CD4-positive, alpha-beta T cell treated with Interleukin-15 for 4 hours (primary cell): ENCODE measurements at places on chromosomes 12 and 14.

DNA sequence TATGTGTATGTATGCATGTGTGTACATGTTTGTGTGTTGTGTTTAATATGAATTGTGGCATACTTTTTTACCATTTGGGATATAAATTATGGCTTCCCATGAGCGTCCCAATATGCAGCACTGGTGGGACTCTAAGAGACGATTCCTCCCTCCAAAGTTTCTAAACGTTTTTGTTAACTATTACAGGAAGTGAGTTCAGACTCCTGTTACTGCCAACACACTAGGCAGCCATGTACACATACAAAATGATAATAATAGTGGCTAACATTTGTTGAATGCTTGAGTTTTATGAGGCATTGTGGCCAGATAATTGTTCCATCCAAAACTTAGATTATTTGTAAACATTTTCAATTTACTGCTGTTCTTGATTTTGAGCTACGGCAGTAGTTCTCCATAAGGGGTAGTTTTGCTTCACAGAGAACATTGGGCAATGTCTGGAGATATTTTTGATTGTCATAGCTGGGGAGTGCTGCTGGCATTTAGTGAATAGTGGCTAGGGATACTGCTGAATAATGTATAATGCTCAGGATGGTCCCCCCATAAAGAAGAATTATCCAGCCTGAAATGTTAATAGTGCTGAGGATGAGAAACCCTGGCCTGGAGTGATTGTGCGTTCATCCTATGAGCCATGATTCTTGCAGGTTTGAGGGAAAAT, 45.1 kb downstream of the ARID2 start:
- DNase-seq: no peak

GRCh38 chr14:25909045-25909747, 688.6 kb downstream of the NOVA1 start:
- DNase-seq: no peak

DNA sequence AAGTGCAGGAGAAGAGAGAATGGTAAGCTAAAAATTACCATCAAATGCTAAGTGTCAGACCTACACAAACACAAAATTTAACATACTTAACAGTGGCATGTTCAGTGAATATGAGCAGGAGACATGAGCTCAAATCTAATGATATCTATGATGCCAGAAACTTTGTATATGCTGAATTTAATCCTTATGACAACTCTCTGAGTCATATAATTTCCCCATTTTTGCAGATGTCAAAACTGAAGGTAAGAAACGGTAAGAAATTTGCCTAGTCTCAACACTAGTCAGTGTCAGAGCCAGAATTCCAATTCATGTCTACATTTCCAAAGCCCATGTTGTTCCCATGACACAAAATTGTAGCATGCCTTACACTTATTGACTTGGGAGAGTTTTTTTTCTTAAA, 375.8 kb downstream of the APAF1 start:
- no peak for DNase-seq

DNA sequence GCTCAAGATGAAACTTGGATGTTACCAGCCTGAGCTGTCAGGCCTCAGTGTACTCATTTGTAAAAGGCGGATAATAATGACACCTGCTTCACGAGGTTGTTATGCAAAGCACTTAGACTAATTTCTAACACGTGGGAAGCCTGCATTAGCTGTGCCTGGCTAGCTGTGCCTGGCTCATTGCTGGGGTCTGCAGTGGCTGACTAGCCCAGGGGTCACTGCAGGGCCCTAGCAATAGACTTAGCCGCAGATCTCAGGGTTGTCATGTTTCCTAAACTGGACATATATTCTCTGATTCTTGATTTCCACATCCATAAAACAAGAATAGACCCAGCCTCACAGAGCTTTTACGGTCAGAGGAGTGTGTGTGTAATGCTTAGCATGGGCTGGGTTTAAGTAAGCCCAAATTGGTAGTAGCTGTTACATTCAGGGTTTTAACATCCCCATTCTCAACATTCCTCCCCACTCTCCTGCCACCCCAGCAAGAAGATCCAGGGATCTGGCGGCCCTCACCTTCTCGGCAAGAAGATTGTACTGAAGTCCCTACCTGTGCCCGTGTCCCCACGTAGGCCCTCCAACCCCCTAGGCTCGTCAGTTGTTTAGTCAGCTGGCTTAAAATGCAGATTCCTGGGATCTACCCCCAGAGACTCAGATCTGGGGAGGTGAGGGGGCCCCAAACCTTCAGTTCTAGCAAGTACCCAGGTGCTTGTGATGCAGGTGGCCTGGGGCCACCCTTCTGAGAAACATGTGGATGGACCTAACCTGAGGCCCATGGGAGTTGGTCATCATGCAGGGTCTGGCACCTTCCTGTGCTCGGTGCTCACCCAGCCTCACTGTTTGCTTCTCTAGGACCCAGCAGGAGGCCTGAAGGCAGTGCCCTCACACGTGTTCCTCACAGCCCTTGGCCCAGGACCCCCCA, 8.6 kb downstream of the NR4A1 start:
- DNase-seq: no peak

DNA sequence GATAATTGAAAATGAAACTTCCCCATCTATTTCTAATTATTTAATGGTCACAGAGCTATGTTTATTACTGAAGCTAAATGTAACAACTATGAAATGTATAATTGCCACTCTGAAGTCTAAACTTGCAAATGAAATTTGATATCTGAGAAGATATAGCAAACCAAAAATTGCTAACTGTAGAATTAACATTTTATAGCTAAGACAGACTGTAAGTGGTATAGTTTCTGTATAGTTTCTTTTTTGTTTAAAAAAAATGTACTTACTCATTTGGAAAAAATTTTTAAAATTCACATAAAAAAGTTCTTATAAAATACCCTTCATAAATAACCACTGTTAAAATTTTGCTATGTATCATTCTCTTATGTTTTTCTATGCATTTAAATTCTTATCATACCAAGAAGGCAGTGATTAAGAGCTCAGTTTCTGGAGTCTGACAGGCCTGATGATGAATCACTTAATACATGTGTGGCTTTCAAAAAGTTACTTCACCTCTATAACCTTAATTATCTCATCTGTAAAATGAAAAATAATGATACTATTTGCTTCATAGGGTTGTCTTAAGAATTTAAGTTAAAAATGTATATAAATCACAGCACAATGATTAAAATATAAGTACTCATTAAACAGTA, 214.7 kb upstream of the GARIN2 start:
- DNase-seq: no peak

DNA sequence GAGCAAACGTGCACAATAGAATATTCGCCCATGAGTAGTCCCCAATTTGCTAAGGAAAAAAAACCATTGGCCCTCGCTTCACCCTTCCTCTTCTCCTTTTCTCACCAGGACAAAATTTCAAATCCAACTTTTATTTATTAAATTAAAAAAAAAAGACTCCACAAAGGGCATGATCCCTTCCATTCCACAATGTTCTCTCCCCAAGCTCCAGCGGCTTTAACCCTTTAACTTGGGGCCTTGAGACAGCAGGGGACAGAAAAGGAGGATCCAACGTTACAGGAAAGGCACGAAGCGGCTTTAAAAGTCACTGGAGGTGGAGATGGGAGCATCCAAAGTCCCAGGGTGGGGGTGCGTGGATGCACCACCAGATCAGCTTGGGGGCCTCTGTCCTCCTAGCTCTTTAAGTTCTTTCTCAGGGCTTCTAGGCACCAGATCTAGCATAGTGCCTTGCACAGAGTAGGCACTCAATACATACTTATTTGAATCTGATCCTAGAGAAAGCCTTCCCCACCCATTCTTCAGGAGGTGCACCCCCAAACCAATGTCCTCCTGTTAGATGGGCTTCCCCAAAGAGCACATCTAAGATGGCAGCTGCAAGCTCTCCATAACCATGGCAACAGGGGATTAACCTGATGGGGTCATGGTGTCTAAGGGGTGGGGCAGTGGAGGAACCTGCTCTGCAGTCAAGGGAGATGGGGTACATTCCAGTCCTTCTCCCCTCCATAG, 5.2 kb upstream of the AAAS start:
- DNase-seq: no peak

- no peak for DNase-seq
These were observed 9.7 kb downstream of the TOX4 start for GRCh38 chr14:21486640-21487087.
